Astrocyte of the hippocampus (primary cell): ENCODE measurements at places on chromosomes 2 and 18.

- DNase-seq = no peak
Measured at GRCh38 chr2:113113807-113114206, 13.6 kb upstream of the IL1RN start.

DNA sequence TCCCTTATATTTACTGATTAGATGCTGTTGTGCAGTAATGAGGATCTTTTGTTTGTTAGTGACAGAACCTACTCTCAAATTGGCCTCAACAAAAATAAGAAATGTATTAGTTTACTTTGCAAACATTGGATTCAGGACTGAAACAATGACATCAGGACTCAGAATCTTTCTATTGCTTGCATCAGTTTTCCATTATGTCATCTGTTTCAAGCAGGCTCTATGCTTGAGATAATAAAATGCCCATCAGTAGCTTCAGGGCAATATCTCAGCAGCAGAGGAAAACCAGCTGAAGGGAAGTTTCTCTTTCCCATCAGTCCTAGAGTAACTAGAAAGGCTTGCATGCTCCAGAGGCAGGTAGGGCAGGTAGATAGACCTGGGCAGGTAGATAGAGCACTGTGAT lies 375.5 kb upstream of the SLC8A1 start:
- DNase-seq = no peak

- DNase-seq = no peak
Measured at GRCh38 chr2:239534581-239535412, 134.0 kb upstream of the HDAC4 start.

- no peak for DNase-seq
Measured at GRCh38 chr18:26091047-26091630, 726 bp upstream of the SS18 start.

DNA sequence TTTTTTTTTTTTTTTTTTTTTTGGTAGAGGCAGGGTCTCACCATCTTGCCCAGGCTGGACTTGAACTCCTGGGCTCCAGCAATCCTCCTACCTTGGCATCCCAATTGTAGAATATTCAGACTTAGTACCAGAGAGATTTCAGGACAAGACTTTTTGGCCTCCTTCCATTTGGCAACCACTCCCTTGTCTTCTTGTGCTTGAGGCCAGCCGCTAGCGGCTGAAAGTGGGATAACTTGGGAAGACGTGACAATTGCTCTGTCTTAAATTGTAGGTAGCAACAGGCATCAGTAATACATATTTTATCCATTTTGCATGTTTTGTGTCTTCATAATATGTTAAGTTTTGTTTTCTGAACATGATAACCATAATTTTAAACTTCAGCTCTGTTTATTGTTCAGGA lies 53.3 kb upstream of the TTN start:
- DNase-seq = no peak

GRCh38 chr2:36564377-36564930 lies 33.5 kb downstream of the FEZ2 start:
- no peak for DNase-seq

DNA sequence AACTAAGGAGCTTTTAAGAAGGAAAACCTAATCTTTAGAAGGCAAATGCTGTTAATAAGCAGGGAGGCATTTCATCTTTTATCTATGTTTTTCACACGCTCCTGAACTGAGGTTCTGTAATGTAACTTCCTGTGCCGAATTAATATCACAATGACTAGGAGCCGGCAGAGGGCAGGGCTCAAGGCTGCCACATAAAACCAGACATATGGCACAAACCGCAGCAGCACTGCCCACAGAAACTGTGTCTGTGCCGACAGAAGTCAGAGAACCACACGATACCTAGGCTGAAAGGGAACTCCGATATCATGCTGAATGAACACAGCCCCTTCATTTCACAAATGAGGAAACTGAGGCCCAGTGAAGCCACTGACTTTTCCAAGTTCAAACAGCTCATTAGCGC lies 112.1 kb downstream of the EIPR1 start:
- DNase-seq = peak; percentile 22

DNA sequence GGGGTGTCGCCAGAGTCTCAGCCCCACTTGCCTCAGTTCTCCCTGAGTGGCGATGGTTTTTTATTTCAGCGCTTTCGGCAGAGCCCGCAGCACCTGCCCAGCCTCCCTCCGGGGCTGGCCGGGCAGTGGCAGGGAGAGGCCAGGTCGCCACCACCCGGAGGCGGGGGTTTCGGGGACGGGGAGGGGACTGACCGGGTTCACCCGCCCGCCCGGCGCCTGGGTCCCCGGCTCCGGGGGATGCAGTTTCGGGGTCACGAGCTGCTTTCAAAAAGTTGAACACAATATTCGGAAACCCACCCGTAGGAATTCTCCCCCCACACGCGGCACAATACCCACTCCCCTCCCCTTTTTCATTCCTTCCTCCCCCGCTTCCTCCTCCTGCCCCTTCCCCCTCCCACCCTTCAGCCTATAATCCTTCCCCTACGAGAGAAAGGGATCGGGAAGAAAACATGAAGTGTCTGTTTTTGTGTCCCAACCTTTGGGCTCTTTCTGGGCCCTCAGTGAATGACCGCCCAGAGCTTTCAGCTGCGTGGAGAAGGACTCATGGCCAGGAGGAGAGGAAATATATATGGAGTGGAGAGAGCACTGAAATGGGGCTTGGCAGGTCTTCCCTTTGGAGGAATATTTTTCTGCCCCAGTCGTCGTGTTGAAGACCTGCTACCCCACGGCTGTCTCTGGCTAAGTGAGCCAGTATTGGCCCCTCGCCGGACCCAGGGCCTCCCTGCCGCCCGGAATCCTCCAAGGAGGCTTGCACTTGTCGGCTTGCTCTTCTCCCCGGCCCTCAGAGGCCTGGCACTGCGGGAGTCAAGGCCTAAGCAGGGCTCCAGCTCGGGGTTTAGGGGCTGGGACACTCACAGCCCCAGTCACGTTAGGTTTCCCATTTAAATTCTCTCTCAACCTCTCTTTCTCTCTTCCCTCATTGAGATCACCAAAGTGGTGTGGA lies 2.1 kb upstream of the SIX3 start:
- DNase-seq = no peak

DNA sequence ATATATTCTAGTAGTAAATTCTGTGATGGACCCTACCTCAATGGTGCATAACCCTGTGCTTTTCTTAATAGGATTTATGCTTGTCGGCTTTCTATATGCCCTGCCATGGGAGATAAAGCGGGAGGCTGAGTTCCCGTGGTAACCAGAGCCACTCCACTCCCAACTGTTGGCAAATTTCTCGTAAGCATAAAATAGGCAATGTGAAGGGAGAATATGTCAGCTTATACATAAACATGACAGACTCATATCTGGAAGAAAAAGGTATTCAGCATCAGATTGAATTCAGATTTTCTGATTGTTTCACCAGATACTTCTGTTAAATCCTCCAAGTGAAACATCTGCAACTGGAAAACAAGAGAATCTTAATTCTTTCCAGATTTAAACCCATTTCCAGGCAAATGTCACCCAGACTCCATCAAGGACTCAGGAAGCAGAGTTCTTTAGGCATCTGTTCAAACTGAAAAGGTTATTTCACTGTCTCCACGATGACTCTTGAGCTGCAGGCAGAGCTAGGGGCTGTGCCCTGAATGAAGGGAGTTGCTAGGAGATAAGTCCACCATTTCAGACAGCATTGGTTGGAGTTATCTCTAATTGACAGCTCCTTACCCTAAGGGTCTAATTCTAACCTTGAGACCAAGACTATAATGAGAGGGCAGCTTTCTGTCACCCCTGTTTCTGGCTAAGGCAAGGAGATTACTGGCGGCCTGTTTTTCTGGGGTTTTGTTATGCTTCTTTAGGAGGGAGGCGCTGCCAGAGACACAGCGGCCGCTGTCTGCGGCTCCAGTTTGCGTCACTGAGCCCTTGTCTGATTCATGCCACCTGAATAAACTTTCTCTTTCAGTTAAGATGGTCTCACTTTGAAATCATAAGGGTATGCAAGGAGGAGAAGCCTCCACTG lies 381.3 kb downstream of the SOX11 start:
- DNase-seq = peak; percentile 88

DNA sequence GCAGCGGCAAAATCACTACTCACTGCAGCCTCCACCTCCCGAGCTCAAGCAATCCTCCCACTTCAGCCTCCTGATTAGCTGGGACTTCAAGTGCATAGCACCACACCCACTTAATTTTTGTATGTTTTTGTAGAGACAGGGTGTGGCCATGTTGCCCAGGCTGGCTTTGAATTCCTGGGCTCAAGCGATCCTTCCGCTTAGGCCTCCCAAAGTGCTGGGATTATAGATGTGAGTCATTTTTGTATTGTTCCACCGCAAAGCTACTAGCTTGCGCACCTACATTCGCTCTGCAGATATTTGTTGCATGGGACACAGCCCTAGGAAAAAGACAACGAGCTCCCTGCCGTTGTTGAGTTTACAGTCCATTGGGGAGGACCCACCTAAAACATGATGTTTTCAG lies 173.5 kb upstream of the AGAP1 start:
- DNase-seq = no peak

DNA sequence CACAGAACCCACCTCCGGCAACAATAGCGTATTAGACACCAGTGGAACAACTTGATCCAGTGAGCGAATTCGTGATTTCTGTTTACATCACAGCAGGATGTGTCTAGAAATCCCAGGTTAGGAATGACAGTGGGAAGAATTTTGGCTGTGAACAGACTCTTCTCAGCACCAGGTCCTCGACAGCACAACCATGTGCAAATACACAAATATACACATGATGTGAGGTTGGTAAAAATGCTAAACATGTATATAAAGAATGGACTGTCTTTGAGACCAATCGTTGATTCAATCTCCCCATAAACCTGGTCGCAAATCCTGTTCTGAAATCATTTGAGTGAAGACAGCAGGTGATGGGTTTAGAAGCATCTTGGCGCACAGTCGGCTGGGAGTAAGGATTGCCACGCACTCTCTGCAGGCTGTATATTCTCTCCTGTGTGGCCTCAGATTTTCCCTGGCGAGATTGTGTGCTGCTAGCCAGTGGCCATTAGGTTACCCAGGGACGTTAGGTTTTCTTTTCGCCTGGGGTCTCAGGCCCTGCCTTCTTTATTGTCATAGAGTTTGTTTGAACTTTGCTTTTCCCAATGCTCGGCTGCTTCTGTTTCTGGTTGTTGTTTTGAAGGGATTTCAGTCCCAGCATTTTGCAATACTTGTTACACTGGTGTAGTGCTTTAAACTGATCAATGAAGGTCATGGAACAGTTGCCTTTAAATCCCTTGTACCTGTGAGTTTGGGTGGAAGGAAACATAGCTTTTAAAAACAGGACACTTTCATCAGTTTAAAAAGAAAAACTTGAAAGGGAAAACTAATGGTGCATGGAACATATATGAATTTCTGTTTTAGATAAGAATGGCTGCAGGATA lies 147.3 kb downstream of the ALPK2 start:
- DNase-seq = no peak

GRCh38 chr18:57941841-57942489 lies 102.1 kb upstream of the NEDD4L start:
- DNase-seq = no peak

GRCh38 chr18:75958683-75959082 lies 531.2 kb upstream of the SMIM21 start:
- no peak for DNase-seq

DNA sequence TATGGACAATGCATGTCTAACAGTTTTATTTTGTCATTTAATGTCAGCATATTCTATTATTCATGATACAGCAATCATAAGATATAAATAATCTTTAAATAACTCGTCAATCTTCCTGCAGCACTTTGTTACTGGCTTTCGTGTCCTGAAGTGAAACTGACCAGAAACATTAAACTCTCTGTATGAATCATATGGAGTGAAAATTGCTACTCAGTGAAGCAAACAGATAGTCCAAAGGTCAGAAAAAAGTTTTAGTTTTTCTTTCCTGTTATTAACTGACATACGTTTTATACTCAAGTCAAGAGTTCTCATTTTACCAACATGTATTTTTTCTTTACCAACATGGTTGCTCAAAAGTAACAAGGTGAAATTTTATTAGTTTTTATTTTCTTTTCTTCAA lies 106.8 kb upstream of the GALNT5 start:
- DNase-seq = no peak

DNA sequence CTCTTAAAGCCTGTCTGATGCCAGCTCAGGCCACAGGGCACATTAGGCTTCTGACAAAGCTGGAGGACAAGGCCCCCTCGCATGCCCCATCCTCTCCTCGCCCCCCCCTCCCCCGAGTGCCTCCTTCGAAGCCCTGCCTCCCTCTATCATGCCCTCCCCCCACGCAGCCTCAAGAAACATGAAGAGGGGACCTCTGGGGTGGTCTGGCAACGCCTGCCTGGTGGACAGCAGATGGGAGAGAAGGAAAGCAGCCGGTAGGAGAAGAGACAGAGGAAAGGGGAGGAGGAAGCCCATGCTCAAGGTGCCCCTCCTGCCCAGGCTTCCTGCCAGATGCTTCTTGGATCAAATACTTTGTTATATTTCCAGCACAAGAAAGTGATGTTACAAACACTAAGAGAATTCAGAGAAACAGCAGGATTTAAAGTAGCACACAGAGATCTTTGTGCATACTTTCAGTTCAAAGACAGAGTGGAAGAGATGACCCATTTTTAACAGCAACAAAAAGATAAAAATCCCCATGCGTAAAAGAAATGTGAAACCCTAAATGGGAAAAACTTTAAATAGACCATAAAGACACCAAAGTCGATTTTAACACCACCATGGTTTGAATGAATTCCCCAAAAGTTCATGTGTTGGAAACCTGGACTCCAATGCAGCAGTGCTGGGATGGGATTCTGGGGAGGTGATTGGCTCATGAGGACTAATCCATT lies 19.0 kb downstream of the BOK start:
- DNase-seq = peak; percentile 68

DNA sequence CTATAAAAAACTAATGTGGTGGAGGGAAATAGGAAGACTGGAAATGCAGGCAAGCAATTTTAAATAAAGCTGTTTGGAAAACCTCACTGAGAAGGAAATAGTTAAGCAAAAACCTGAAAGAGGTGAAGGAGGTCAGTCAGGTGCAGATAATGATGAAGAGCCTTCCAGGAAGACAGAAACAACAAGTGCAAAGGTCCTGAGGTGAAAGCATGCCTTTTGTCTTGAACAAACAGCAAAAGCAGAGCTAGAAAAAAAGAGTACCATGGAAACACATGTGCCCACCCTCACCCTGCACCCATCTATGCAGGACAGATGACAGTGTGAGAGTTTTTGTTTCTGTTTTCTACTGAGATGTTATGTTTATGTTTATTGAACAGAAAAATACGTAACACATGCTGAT lies 8.1 kb upstream of the ZBTB14 start:
- no peak for DNase-seq

DNA sequence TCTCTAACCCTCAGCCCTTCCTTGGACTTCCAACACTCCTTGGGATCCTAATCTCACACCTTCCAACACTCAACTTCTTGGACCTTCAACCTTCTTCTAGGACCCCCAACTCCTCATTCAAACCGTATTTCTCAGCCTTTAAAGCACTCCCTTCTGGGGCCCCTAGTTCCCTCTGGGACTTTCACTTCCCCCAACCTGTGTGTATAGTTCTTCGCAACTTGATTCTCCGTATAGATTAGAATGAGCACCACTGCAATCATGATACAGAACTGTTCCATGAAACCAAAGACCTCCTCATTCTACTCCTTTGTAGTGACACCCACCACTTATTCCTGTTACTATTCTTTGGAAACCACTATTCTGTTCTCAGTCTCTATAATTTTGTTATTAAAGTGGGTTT lies 62.0 kb upstream of the NFU1 start:
- DNase-seq = no peak

- no peak for DNase-seq
Measured at GRCh38 chr2:126506786-126507185, 149.2 kb upstream of the GYPC start.
